Stimulated activated CD4-positive, alpha-beta T cell treated with anti-CD3 and anti-CD28 coated beads, TNF-alpha, amount 100 ng/mL, for 24 hours (primary cell): ENCODE measurements at places on chromosomes 6 and 20.

- DNase-seq: no peak
These were observed 117.6 kb downstream of the DST start for GRCh38 chr6:56524891-56525703.

- no peak for DNase-seq
These were observed 30.4 kb upstream of the MRAP2 start for GRCh38 chr6:84003131-84003530.

- DNase-seq: no peak
These were observed 269.8 kb downstream of the CDC5L start for GRCh38 chr6:44657206-44657819.

DNA sequence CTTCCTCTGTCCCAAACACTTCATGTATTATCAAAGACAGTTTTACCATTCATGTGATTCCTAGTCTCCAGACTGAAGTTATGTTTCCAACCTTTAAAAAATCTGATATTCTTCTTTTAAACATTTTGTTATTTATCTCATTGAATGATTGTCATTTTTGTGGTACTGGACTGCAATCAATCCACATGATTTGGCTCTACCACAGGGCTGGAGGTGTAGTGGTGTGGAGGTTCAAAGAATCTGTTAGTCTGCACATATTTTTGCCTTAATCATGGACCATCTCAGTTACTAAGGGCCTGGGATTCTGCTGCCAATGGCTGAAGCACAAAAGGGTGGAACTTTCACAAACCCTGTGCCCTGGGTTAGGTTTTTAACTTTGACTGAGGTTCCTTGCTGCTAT lies 164.1 kb upstream of the JAG1 start:
- DNase-seq: no peak

- no peak for DNase-seq
These were observed 143.4 kb upstream of the EEF1E1 start for GRCh38 chr6:8245726-8246125.

DNA sequence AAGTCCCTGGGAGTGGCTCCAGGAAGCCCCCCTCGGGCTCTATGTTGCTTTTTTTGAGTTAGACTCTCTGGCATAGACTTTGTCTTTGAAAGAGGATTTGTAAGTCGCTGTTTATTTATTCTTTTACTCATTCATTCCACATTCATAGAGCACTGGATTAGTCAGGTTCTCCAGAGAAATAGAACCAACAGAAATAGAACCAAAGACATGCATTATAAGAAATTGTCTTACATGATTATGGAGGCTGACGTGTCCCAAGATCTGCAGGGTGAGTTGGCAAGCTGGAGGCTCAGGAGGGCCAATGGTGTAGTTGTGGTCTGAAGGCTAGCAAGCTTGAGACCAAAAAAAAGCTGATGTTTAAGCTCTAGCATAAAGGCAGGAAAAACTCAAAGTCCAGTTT lies 98.3 kb upstream of the CHD6 start:
- no peak for DNase-seq
